ENCODE measurements at places on chromosomes 11 and 22.
A peak's percentile ranks its signal among the peaks of the same experiment; 100 is the strongest.

DNA sequence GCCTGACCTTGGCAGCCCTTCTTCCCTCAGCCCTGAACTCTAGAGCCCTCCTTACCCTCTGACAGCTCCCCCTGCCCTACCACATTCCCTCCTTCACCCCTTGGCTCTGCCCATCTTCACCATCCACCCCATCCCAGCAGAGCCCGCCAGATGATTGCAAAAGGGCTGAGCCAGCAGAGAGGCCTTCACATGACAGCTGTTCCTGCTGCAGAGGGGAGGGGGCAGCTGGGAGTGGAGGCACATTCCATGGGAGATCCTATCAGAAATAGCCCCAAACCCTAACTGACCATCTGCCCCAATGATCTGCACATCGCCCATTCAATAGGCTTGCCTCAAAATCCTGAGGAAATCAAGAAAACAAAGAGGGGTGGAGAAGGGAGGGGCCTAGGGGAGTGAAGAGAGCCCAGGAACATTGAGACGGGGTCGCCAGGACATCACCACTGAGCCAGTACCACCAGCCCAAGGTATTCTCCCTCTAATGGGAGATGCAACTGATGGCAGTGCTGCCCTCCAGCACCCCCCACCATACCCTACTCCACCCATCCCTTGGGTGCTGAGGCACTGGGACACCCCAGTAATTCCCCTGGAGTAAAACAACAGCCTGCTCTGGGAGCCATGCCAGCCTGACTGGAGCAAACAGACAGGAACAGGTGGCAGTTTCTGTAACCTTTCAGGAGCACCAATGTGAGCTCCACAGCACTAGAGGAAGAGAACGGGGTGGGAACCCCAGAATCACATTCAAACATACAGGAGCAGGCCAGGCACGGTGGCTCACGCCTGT, 8.0 kb upstream of the AHNAK start:
- DNase-seq = no peak

- peak; percentile 59 for DNase-seq
Observed at GRCh38 chr11:46121724-46122477, 647 bp upstream of the PHF21A start.

GRCh38 chr22:22042009-22042408, 59.4 kb upstream of the TOP3B start:
- DNase-seq = no peak

- DNase-seq = no peak
Observed at GRCh38 chr22:31185056-31185455, 25.1 kb downstream of the RNF185 start.
